SIG-M5 (cell line): ENCODE measurements at places on chromosomes 16 and 17.

DNA sequence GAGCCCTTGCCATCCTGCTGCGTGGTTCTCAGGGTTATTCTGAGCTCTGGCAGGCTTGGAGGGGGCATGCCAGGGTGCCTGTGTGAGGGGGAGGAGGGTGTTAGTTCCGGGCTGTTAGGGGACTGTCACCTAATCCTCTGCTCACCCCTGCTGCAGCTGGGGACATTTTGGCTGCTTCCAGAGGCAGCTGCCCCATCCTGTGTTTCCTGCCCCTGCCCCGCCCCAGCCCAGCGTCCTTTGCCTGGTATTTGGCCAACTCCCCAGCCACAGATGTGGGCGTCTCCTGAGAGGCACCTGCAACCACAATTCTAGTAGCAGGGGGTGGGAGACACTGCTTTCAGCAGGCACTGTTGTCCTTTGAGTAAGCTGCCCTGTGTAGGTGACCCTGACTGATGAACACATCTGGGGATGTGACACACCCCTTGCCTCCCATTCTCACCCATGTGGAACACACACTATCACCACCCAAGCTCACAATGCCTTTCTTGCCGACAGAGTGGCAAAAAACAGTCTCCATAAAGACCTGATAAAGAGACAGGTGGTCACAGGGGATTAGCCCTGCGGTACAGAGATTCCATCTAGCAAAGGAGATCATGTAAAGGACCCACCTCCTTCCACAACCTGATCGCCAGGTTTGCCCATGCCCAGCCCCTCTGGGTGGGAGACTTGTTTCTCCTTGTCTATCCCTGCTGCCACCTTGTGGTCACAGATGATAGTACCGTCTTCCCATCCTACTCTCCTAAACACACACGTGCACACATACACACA lies at the start of gene CHRNE:
Gene CHRNE, minus strand, starts transcription at position 48 of the 768 bp plus-strand sequence. Its CDS starts 35 bp downstream, at position 13.
- DNase-seq: no peak

- DNase-seq: no peak
Measured at GRCh38 chr16:3654249-3654991, at the start of gene DNASE1. TSS of gene DNASE1 (plus strand) at chr16:3654691. CDS start at chr16:3655374, 683 bp downstream.

GRCh38 chr16:58121132-58121531 lies 8.0 kb downstream of the CFAP20 start:
- no peak for DNase-seq

DNA sequence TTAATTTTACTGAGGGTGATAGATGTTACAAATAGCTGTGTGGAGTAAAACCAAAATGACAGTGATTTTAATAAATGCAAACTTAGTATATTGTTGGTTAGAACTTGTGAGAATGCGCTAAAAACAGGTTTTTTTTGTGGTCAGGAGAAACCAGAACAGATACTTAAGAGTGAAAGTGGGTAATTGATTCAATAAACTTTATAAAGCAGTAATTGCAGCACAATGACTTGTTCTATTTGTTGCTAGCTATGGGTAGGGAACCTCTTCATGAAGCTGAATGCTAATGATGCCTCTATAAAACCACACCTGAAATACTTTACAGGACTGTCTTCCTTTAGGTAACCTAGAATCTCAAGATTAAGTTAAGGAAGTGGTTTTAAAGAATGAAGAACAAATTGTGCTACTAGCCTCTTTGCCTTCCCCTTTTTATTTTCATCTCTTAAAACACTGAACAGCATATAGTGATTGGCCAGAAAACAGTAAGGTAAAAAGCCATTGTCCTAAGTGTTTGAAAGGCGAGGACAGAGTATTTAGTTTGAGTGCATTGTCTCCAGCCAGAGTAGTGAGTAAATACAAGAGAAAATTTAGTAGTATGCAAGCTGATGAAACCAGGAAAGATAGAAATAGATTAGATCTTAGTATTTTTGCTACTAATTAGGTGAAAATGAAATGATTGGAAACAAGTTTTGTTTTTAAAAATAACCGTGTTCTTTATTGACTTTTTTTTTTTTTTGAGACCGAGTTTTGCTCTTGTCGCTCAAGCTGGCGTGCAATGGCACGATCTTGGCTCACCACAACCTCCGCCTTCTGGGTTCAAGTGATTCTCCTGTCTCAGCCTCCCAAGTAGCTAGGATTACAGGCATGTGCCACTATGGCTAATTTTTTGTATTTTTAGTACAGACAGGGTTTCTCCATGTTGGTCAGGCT lies 6.0 kb downstream of the GGNBP2 start:
- DNase-seq: no peak

DNA sequence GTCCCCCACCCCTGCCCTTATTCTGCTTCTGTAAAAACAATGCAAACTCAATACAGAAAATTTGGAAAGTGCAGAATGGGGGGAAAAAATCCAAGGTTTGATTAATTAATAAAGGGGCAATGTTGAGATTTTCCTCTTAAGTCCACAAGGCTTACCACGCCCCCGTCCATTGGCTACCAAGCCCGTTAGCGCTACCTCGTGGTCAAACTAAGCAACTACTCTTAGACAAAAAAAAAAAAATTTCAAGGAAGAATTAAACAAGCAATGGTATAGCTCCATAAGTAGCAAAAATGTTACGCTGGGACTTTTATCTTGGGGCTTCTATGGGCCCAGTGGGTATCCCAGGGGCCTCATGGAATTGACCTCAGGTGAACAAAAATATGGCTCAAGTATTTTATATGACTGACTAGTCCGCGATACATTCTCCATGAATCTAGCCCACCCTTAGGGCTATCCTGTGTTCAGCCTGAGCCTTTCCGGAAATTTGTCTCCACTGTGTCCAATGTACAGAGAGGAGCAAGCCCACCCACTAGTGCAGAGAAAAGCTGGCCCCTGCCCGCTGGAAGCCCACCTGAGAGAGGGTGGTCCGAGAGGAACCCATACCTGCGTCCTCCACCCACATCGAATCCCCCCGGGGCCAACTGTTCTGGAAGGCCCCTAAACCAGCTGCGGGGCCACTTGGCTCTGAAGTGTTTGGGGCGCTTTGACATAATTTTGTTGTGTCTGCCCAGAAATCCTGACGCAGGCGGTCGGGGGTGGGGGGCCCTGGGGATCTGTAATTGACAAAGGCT lies 19.1 kb upstream of the TEX2 start:
- peak; percentile 28 for DNase-seq

DNA sequence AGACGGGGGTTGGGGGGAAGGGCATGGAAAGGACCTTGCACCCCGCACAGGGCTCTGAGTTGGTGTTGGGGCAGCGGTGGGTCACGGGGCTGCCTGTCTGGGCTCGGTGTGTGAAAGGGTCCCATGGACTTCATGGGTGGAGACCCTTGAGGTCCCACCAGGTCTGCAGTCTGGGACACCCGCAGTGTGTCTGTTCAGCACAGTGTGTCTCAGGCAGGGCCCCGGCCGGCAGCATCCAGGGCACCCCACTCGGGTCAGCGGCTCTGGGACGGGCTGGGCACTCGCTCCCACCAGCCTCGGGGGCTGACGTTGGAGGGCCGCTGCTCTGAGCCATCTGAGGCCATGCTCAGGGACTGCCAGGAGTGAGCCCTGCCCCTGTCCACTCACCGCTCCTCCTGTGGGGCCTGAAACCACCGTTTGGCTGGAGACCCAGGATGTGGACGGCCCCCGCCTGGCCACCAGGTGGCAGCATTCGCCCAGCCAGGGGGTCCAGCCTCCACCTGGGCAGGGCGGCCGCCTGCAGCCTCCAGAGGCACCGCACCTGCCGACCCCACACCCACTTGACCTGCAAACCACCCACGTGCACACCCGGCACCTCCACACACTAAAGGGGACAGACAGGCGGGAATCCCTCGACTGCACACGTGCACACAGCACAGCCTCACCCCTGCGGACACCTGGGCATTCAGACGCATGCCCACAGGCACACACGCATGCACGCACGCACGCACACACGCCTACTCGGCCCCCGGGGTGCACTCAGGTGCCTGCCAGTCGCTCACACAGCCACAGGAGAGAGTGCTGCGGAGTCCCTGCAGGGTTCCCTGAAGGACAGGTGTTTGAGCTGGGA lies 10.1 kb upstream of the ZFPM1 start:
- no peak for DNase-seq

DNA sequence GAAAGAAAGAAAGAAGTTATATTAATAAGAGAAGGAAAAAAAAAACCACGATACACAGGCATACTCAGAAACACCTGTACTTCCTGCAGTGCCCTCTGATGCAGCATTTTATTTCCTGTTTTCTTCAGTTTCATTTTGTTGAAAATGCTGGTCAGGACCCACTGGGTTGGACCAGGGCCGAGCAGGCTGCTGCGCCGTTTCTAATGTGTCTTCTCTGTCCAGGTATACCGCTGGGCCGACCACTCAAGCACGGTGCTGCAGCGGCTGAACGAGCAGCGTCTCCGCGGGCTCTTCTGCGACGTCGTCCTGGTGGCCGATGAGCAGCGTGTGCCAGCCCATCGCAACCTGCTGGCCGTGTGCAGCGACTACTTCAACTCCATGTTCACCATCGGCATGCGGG lies 8.3 kb downstream of the KLHL36 start:
- no peak for DNase-seq

DNA sequence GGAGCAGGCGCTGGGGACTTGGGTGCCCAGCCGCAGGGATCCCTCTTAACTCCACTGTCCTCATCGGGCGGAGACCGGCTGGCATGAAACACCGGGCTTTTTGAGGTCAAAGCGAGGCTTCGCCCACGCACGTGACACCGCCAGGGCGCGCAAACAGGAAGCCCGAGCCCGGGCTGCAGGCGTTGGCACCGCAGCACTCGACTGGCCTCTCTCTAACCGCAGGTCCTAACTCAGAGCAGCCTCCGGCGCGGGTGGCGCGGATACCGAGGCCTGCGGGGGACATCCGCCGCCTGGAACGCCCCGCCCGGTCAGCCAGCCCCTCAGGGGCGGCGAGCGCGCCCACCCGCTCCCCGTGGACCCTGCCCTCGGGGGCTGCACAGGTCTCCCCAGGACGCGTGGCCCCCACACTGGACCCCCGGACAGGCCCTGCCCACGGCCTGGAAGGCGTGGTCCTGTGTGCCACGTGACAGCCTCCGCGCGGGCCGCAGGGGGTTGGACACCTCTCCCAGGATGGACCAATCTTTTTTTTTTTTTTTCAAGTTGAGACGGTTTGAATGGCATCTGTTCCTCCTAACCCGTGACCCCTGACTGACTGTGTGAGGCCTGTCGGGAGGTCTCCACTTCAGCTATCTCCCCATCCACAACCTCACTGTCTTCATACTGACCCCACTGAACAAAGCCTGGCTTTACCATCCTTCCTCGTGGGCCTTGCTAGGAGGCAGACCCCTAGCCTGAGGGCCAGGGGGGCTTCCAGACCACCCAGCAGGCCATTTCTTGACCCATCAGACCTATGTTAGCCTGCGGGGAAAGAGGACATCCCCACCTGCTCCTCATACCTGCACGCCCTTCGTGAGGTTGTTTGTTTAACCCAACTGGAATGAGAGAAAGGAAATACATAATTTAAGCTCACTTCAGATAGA lies 8.4 kb upstream of the SLC47A2 start:
- DNase-seq: no peak

DNA sequence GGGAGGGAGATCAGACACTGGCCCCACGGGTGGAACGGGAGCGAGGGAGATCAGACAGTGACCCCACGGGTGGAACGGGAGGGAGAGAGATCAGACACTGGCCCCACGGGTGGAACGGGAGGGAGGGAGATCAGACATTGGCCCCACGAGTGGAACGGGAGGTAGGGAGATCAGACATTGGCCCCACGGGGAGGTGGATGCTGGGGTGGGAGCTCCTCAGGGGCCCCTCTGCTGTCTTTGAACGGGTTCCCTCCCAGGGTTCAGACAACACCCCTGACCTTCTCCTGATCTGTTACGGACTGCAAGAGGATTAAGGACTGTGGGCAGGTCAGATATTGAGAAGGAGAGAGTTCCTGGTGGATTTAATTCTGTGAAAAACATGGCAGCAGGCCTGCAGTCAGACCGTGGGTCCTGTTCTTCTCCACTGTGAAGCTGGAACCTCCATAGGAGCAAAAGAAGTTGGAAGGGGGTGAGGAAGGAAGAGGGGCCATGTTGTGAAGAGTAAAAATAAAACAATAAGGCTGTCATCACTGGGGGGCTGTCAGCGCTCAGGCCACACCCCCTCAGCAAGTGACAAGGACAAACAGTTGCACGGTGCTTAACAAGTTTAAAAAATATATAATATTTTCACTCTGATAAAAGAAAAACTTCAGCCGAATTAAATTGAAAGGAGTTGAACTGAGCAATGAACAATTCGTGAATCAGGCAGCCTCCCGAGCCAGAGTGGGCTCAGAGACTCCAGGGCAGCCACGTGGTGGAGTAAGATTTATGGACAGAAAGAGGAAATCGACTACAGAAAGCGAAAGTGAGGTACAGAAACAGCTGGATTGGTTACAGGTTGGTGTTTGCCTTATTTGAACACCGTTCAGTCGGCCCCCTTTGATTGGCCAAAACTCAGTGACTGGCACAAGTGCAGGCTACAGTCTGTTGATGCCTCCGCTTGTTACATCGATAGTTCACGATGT lies 348.7 kb upstream of the TNRC6C start:
- DNase-seq: no peak

- DNase-seq: no peak
Measured at GRCh38 chr16:608019-608418, 18.2 kb downstream of the RAB40C start.

DNA sequence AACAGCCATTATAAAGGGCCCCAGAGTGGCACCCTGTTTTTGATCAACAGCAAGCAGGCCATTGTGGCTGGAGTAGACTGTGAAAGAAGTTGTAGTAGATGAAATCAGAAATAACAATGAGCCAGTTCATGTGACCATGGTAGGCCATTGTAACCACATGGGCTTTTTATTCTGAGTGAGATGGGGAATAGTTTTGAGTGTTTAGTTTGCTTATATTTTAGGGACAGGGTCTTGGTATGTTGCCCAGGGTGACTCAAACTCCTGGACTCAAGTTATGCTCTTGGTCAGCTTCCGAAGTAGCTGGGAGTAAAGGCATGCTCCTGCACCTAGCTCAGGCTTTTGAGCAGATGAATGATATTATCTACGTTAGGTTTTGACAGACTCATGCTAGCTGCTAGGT lies 12.0 kb downstream of the CBFB start:
- no peak for DNase-seq
